ENCODE measurements at places on chromosomes 4 and X.

DNA sequence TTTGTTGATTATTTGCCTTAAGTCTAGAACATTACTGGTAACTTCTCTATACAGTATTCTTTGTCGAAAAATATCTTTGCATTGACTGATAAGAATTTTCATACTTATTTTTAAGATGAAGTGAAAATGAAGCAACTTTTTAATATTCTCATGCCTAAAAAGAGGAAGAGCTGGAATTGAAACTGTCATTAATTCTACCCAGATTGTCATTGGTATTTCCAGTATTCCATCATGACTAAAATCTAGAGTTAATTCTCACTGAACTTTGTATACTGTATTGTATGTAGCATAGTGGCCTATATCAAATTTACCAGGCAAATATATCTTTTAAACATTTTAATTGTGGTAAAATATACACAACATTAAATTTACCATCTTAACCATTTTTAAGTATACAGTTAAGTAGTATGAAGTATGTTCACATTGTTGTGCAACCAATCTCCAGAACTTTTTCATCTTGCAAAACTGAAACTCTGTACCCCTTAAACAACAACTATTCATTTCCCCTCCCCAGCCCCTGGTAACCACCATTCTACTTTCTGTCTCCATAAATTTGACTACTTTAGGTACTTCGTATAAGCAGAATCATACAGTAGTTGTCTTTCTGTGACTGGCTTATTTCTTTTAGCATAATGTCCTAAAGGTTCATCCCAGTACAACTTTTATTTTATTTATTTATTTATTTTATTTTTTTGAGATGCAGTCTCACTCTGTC lies 24.3 kb upstream of the ZNF41 start:
- DNase-seq: no peak

GRCh38 chr4:108030332-108030731 lies 40.6 kb downstream of the HADH start:
- peak; percentile 52 for DNase-seq

GRCh38 chr4:109231331-109231730 lies 71.1 kb downstream of the COL25A1 start:
- DNase-seq: no peak

DNA sequence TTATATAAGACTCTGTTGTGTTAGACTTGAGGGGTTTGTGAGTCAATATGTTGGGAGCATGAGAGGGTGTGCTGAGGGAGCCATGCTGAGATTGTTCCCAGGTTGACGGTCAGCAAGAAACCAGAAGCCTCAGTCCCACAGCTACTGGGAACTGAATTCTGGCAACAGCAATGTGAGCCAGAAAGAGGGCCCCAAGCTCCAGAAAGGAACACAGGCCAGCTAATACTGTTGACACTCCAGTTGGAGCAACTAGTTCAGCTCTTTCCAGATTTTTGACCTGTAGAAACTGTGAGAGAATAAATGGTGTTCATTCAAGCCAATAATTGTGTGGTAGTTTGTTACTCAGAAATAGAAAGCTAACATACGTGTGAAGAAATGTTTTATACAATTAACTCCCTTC lies 17.1 kb downstream of the ADH1A start:
- no peak for DNase-seq

DNA sequence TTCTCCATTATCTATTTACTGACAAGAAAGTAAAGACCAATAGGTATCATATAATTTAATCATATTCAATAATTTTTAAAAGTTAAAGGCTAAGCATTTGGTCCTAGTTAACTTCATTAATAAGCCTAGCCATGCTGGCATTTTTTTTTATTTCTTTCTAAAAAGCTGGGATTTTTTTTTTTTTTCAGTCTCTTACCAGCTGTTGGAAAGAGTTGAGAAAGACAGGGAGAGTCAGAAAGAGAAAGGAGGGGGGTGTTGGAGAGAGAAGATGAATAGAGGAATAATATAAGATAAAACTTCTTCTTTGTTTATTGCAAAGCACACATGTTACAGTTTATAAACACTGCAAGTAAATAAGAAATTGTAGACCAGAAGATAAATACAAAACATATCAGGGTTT lies 5.9 kb upstream of the NR3C2 start:
- DNase-seq: no peak

- DNase-seq: no peak
These were observed 4.5 kb upstream of the FGF16 start for GRCh38 chrX:77442728-77443127.

DNA sequence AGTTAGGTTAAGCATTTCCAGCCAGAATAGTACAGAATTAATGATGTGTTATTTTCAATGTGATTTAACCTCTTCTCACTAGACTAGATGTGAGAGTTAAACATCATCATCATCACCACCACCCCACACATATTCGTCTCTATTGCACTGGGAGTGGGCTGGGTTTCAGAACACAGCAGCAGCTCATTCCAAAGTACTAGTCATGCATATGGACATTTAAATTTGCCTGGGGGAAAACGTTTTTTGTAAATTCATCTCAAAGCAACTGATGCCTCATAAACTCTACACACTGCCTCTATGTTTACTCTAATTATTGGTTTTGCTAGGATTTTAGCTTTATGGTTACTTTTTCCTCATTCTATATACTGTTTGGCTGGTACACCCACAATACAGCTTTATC lies 509.1 kb downstream of the PPP4R3C start:
- DNase-seq: no peak

DNA sequence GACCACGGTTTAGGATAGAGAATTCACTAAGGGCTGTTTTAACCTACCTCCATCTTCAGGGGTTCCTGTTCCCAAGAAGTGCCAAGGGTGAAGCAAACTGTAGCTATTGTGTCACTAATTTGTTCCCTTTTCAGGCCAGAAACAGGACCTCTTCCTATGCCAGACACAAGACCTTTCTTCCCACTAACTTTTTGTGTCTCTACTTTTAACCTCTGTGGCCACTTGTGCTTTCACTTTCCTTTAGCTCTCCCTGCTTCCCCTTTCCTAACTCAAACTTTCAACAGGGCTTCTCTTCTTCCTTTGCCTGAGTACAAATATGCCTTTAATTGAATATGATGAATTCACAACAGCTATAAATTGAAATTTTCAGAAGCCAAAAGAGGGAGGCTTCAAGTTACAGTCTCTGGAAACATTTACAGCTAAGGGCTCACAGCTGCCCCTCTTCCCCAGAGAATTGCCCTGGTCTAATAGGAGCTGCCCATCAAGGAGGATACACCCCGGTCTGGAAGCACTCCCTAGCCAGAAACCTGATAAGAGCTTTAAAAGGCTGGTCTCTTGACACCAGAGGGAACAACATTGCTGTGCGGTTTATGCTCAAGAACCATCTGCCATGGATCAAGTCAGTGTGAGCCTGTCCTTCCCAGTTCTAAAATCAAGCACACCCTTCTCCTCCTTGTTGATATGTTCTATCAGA lies 61.7 kb upstream of the PLS3 start:
- DNase-seq: no peak

GRCh38 chrX:134480061-134480460 lies 20.1 kb downstream of the HPRT1 start:
- no peak for DNase-seq

DNA sequence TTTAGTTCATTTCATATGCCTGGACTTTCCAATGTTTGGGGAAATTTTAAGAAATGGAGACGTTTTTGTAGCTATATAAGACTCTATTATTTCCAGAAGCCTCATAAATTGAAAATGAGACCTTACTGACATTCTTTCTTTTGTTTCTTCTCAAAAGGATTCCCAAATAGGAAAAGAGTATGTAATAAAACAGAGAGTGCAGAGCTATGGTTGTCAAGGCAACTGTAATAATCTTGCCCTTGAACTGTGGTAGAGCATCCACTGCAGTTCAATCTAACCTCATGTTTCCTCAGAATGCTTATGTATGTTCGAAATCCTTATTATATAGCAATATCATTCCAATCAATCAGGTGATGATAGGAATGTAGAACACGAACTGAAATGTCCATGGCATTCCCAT lies 54.1 kb downstream of the AMELX start:
- no peak for DNase-seq

DNA sequence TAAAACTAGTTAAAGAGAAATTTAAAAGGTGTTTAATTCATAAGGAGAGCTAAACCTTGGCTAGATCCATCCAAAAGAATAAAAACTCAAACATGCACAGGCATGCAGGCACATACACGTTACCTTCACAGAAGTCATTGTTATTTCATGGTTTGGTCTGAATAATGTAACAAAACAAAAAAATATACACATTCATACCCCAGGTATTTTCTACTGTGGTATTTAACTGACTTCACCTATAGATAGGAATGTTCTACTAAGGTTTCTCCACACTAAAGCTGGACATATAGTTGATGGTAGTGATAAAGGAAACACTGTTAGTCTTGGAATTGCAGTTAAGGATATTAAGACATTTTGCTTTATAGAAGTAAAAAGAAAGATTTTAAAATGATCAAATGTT lies 283.6 kb upstream of the PCDH10 start:
- DNase-seq: no peak

GRCh38 chrX:131571348-131571747 lies 27.5 kb downstream of the OR13H1 start:
- DNase-seq: no peak

GRCh38 chrX:40420899-40421729 lies 159.7 kb upstream of the ATP6AP2 start:
- DNase-seq: no peak

- DNase-seq: no peak
These were observed 62.0 kb downstream of the CCSER1 start for GRCh38 chr4:90189178-90189577.

DNA sequence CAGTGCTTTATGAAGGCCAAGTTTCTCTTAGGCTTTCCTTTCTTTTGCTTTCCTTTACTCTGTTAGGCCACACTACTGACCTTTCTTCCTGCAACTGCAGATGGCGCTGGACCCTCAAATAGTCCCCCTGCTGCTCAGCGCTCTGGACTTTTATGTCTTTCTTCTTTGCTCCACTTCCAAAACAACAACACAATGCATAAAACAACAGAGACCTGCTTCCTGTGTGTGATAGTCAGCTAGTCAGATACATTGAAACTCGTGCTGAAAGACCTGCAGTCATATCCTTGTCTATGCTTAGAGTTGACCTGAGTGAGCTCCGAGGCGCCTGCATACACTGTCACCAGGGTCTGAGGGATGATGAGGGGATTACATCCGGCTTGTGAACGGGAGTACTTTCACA lies 108.9 kb upstream of the TEX13D start:
- DNase-seq: no peak

- no peak for DNase-seq
These were observed 72.8 kb downstream of the CLCN5 start for GRCh38 chrX:49995107-49995731.

GRCh38 chr4:2651546-2651945 lies 104.6 kb downstream of the TNIP2 start:
- DNase-seq: no peak

DNA sequence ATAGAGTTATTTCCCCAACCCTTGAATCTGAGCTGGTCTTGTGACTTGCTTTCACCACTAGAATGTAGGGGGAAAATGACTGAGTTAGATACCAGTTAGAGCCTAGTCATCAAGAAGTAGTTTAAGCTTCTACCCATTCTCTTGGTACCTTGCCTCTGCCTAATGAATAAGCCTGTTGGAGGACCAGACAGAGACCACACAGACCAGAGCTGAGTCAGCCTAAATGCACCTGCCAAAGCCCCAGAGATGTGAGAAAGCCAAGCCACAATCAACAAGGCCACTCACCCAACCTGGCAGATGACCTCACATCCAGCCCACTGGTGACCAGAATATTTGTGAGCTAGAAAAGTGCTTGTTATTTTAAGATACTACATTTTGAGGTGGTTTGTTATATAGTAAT lies 85.2 kb upstream of the DCLK2 start:
- DNase-seq: no peak

- DNase-seq: no peak
These were observed 65.3 kb downstream of the NYX start for GRCh38 chrX:41512394-41512793.

DNA sequence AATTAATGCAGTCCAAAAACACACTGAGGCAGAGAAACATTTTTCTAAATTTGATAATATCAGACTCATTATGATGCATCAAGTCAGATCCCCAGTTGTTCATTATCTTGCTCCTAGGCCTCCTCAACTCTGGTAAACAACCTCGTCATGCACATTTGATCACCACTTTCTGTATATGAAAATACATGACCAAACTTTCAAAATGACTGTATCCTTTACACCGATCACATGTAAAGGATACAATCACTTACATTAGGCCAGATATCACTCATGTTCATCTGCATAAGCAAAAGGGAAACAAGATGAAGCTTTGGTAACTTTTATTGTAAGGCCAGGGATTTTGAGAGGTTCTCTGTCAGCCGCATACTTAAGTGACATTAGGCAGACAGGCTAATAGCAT lies 99.4 kb upstream of the IL1RAPL1 start:
- DNase-seq: no peak

Data from activated CD4-positive, CD25-positive, alpha-beta regulatory T cell treated with anti-CD3 and anti-CD28 coated beads, Interleukin-2, amount 50 U/mL, for 72 hours (primary cell).